ENCODE measurements at places on chromosomes 1 and 21. TPM values are rescaled to one million over a fixed set of nuclear protein-coding genes. Genes with fewer than 3 reads are reported as not detected.
A peak's percentile ranks its signal among the peaks of the same experiment; 100 is the strongest.

DNA sequence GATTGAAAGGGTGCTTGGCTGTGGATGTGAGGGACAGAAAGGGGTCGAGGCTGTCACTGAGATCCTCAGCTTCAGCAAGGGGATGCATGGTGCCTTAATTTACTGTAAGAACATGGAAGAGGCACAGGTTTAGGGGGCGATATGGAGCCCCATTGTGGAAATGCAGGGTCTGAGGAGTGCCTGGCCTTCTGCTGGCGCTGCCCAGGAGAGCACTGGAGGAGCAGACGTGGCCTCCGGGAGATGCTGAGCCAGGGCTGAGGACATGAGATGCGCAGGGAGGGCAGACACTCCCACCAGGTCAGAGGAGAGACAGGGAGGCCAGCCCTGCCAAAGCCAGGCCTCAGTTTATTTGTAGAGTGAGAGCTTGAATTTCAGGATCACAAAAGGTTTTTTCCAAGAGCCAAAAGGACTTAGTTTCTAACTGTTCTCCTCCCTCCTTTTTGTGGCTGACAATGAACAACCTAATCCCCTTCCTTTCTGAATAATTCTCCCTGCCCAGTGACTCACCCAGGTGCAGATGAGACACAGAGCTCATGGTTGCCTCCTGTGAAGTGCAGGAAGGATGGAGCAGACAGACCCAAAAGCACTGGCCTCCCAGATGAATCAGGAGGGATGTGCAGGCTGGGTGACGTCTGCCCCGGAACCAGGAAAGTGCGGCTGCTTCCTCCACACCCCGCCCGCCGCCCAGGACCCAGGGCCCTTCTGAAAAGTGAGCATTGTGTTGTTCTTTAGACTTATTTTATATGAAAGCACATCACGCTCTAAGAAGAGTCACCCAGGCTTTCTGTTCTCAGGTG is 73.0 kb upstream of the TMPRSS2 start:
- no peak for DNase-seq
- no peaks in the 10 kb centered on the region for H3K36me3 ChIP-seq
- peak overlapping the region; percentile 49 for H3K27ac ChIP-seq
- H3K4me1 ChIP-seq = peaks cover 40% of the 10 kb centered on the region
- H3K27me3 ChIP-seq = no peaks in the 10 kb centered on the region

GRCh38 chr1:31013187-31013864 is 52.2 kb downstream of the PUM1 start:
- no peaks in the 10 kb centered on the region for H3K36me3 ChIP-seq
- peak overlapping the region; percentile 34 for H3K27ac ChIP-seq
- peaks cover 28% of the 10 kb centered on the region for H3K4me1 ChIP-seq
- H3K4me3 ChIP-seq = no peak overlapping the region

The C1orf185 gene
- not detected for total RNA-seq

- DNase-seq = peak; percentile 36
- no peaks in the 10 kb centered on the region for H3K36me3 ChIP-seq
- H3K4me1 ChIP-seq = no peaks in the 10 kb centered on the region
Observed at GRCh38 chr1:171850651-171851350, 9.5 kb downstream of the DNM3 start.

DNA sequence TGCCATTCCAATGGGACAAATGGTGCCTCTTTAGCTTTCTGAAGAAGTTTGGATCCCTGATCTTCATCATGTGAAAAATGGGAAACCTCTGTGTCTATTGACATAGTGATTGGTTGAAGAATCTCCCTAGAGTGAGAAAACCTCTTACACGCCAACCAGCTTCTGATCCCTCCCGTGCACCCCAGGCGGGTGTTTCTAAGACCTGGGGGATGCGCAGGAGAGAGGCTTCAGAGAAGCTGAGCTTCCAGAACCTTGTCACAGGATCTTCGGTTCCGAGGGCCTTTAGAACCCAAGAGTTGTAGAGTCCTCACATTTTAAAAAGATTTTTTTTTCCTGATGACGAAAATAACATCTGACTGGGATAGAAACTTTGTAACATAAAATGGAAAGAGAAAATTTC is 11.3 kb downstream of the PODN start:
- no peaks in the 10 kb centered on the region for H3K4me1 ChIP-seq
- no peak overlapping the region for H3K27ac ChIP-seq
- no peaks in the 10 kb centered on the region for H3K36me3 ChIP-seq
- H3K27me3 ChIP-seq = no peaks in the 10 kb centered on the region
- DNase-seq = no peak
- no peak overlapping the region for H3K4me3 ChIP-seq

GRCh38 chr1:113983391-113983790 is 4.1 kb downstream of the OLFML3 start:
- peaks cover 15% of the 10 kb centered on the region for H3K4me1 ChIP-seq
- H3K27me3 ChIP-seq = no peaks in the 10 kb centered on the region
- H3K27ac ChIP-seq = no peak overlapping the region
- no peak overlapping the region for H3K4me3 ChIP-seq
- H3K36me3 ChIP-seq = no peaks in the 10 kb centered on the region

DNA sequence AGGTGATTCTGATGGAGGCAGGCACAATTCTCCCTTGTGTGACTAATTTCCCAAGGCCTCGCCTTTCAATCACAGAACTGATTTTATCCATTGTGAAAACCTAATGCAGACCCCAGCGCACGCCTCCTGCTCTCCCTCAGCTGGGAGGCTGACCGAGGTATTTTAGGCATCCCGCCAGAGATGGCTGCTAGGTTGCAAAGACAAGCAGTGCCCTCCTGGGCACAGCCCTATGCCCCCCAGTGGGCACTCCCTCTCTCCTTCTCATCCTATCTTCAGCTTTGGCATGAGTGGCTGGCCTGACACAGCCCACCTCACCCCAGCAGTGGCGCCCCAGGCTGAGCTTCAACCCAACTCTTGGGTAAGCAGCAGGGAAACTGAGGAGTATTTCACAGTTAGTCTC is 24.2 kb upstream of the ZNF648 start:
- no peaks in the 10 kb centered on the region for H3K27me3 ChIP-seq
- H3K4me3 ChIP-seq = no peak overlapping the region
- H3K27ac ChIP-seq = peak overlapping the region; percentile 80
- H3K4me1 ChIP-seq = peaks cover 33% of the 10 kb centered on the region

DNA sequence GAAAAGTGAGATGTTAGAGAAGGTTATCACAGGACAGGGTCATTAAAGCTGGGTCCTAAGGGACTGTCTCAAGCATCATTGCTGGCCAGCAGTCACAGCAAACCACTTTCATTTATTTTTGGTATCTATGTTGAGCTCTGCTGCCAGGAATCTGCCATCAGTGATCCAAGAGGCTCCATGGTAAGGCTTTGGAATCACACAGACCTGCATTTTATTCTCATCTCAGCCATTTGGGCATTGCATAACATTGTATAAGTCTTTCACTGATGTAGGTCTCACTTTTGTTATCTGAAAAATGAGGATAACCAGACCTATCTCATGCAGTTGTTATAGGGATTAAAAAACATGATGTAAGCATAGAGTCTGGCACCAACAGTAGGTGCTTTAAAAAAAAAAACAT is 77.5 kb downstream of the OMA1 start:
- no peaks in the 10 kb centered on the region for H3K4me1 ChIP-seq
- no peaks in the 10 kb centered on the region for H3K27me3 ChIP-seq
- no peak overlapping the region for H3K4me3 ChIP-seq
- H3K36me3 ChIP-seq = no peaks in the 10 kb centered on the region

The GNG12 gene
- 12.5 TPM for total RNA-seq

DNA sequence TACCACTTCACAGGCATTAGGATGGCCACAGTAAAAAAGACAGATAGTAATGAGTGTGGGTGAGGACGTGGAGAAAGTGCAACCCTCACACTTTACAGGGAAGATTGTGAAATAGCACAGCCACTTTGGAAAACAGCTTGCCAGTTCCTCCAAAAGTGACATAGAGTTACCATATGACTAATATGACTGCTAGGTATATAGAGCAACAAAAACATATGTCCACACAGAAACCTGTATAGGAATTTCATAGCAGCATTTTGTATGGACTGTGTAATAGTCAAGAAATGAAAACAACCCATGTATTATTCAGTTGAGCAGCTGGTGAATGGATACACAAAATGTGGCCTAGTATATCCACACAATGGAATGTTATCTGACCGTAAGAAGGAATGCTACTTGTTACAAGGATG is 30.4 kb upstream of the LBR start:
- no peak for DNase-seq
- H3K36me3 ChIP-seq = no peaks in the 10 kb centered on the region
- H3K4me1 ChIP-seq = 0 out of 2 replicates have a peak, but pooled peaks cover 4% of the 10 kb centered on the region
- no peak overlapping the region for H3K4me3 ChIP-seq

- peak overlapping the region; percentile 89 for H3K27ac ChIP-seq
- H3K27me3 ChIP-seq = no peaks in the 10 kb centered on the region
- no peak overlapping the region for H3K4me3 ChIP-seq
- peaks cover 89% of the 10 kb centered on the region for H3K4me1 ChIP-seq
Observed at GRCh38 chr1:234960722-234961455, 167.7 kb downstream of the TOMM20 start.

- no peaks in the 10 kb centered on the region for H3K27me3 ChIP-seq
- peak overlapping the region; percentile 94 for H3K27ac ChIP-seq
- 0 out of 2 replicates have a peak, but pooled peaks cover 3% of the 10 kb centered on the region for H3K4me1 ChIP-seq
- DNase-seq = no peak
- no peak overlapping the region for H3K4me3 ChIP-seq
Observed at GRCh38 chr1:26861889-26862378, 1.0 kb upstream of the SFN start.

DNA sequence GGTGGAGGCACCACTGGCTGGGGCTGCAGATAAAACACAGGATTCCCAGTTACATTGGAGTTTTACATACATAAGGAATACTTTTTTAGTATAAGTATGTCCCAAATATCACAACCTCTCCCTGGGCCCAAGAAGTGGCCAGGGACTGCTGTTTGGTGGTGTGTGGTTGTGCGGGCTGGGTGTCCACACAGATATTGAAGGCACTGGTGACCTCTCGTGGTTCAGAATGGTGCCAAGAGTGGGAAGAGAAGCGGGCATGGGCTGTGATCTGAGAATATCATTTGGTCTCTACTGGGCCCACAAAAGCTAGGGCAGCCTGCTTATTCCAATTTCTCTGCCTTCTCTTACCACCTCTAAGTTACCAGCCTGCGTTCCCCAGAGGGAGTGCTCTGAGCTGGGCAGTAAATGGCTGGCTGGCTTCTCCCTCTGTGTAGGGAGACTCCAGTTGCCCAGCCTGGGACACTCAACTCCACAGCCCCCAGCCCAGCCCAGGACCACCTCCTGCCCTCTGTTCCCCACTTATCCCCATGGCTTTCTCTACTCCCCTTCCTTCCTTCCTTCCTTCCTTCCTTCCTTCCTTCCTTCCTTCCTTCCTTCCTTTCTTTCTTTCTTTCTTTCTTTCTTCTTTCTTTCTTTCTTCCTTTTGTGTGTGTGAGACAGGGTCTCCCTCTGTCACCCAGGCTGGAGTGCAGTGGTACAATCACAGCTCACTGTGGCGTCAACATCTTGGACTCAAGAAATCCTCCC is 42.8 kb upstream of the RD3 start:
- no peak overlapping the region for H3K4me3 ChIP-seq
- H3K4me1 ChIP-seq = no peaks in the 10 kb centered on the region
- no peak for DNase-seq
- peak overlapping the region; percentile 13 for H3K27ac ChIP-seq
- H3K27me3 ChIP-seq = no peaks in the 10 kb centered on the region
- H3K36me3 ChIP-seq = no peaks in the 10 kb centered on the region

The SOX13 gene
- 31.5 TPM for total RNA-seq

GRCh38 chr21:38740090-38740489 is 65.6 kb upstream of the ETS2 start:
- H3K27me3 ChIP-seq = no peaks in the 10 kb centered on the region
- DNase-seq = no peak
- H3K4me1 ChIP-seq = peaks cover 5% of the 10 kb centered on the region
- H3K27ac ChIP-seq = no peak overlapping the region
- H3K4me3 ChIP-seq = no peak overlapping the region

- no peaks in the 10 kb centered on the region for H3K4me1 ChIP-seq
- H3K4me3 ChIP-seq = no peak overlapping the region
- no peaks in the 10 kb centered on the region for H3K36me3 ChIP-seq
- H3K27ac ChIP-seq = no peak overlapping the region
Observed at GRCh38 chr1:85124091-85124490, 75.8 kb upstream of the MCOLN3 start.

DNA sequence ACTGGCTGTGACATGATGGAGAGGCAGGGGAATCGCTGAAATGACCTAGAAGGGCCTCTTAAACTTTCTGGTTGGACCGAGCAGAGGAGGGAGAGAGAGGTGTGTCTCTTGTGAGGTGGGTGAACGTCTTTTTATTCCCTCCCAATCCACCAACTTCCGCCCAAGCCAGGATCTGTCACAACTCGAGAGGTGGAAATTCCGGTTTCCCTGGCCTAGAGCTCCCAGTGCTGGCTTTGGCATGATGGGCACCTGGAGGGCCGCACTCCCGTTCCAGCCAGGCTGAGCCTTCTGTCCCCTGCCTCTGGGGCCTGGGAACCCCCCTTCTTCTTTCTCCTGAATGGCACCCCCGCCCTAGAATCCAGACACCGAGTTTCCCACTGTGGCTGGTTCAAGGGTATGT is at the start of gene SEMA4A:
Gene SEMA4A, plus strand, starts transcription at position 224 of the 400 bp plus-strand sequence. CDS start 994 bp downstream, outside the sequence.
- H3K27me3 ChIP-seq = no peaks in the 10 kb centered on the region
- DNase-seq = no peak
- H3K27ac ChIP-seq = peak within 1 kb of the TSS; percentile 36
- H3K4me1 ChIP-seq = no peaks in the 10 kb centered on the region
- H3K4me3 ChIP-seq = no peak within 1 kb of the TSS
- H3K36me3 ChIP-seq = no peaks in the 10 kb centered on the region

DNA sequence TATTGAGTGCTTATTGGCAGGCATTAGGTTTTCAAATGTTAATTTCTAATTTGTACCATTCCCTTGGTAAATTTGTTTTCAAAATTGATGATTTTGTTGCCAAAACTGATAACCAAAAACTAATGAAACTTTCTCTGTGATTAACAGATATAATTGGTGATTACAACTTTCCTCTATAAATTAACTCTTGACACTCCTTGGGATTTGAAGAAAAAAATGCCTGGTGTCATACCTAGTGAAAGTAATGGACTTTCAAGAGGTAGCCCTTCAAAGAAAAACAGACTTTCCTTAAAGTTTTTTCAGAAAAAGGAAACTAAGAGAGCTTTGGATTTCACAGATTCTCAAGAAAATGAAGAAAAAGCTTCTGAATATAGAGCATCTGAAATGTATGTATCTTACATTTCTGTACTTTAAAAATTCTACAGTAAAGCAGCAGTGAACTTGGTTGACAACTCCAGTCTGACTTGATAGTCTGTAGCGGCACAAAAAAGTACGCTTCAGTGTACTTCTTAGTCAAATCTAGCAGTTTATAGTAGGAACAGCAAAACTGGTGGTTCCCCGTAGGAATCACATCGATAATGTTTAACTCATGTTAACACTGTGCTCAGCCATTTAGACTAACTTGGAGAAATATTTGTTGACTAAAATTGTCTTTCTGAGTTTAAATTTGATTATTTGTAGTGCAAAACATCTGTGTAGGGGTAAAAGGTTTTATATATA is 3.0 kb downstream of the USP1 start:
- no peaks in the 10 kb centered on the region for H3K36me3 ChIP-seq
- no peak overlapping the region for H3K4me3 ChIP-seq
- H3K4me1 ChIP-seq = no peaks in the 10 kb centered on the region
- H3K27ac ChIP-seq = no peak overlapping the region
- no peaks in the 10 kb centered on the region for H3K27me3 ChIP-seq

- H3K4me3 ChIP-seq = no peak overlapping the region
- peaks cover 10% of the 10 kb centered on the region for H3K4me1 ChIP-seq
- H3K36me3 ChIP-seq = no peaks in the 10 kb centered on the region
- no peak overlapping the region for H3K27ac ChIP-seq
- no peaks in the 10 kb centered on the region for H3K27me3 ChIP-seq
Observed at GRCh38 chr21:35226968-35227744, 178.1 kb upstream of the RUNX1 start.

- no peaks in the 10 kb centered on the region for H3K27me3 ChIP-seq
- no peaks in the 10 kb centered on the region for H3K4me1 ChIP-seq
- DNase-seq = no peak
- H3K4me3 ChIP-seq = no peak overlapping the region
- H3K27ac ChIP-seq = no peak overlapping the region
Observed at GRCh38 chr1:186144505-186144904, 230.5 kb downstream of the TPR start.

All from Caco-2 (cell line).